Muscle of leg (tissue), 16 donors: ENCODE measurements at places on chromosomes 6 and 20.

- DNase-seq, result peak; percentile 91
Measured at GRCh38 chr6:25193460-25194171, 85.6 kb upstream of the CARMIL1 start.

- DNase-seq, result no peak
Measured at GRCh38 chr6:45920819-45921511, 94.7 kb downstream of the CLIC5 start.

- peak; percentile 34 for DNase-seq
Measured at GRCh38 chr6:19988555-19988954, 151.4 kb downstream of the ID4 start.

DNA sequence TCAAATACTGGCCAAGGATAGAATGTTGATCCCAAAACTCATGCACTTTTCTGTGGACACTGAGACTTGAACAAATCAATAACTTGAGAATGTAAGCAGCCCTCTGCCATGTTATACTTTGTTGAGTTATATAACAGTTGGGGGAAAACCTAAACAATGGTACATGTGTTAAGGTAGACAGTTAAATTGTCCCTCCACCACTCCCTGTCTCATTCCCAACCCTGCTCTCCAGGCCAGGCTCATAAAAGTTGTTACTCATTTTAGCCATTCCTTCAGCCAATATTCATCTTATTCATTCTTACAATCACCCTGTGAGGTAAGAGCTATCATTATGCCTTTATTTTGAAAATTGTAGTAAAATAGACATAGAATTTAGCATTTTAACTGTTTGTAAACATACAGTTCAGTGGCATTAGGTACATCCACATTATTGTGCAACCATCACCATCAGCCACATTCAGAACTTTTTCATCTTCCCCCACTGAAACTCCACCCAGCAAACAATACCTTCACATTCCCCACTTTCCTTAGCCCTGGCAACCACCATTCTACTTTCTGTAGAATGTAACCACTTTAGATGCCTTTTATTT is 38.2 kb upstream of the IER3 start:
- DNase-seq, result peak; percentile 84

GRCh38 chr6:155185544-155185943 is 78.3 kb upstream of the CLDN20 start:
- no peak for DNase-seq
